ENCODE measurements at places on chromosomes 7 and 10.
A peak's percentile ranks its signal among the peaks of the same experiment; 100 is the strongest.

GRCh38 chr7:99844328-99844727 lies 16.5 kb downstream of the CYP3A43 start:
- no peak for DNase-seq

GRCh38 chr7:101900103-101900502 lies 82.7 kb downstream of the CUX1 start:
- DNase-seq, result no peak

DNA sequence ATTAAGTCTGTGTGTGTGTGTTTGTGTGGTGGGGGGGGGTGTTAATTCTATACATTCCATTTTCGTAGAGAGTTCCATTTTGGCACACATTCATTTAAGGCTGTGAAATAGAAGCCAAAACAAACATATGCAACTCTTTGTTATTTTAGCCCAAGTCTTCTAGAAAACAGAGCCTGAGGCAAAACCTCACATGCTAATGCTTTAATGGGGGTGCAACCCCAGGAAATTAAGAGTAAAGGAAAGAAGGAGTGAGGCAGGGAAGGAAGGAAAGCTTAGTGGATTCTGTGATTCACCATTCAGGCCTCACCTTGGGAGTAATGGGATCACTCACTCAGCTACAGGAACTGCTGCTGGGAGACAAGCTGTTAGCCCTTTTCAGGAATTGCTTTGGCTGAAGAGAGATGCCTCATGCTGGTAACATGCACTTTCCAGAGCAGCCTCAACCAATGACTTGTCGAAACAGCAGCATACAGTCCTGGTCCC lies 73.0 kb upstream of the CTTNBP2 start:
- peak; percentile 78 for DNase-seq

GRCh38 chr7:68321776-68322496 lies 1276.3 kb upstream of the AUTS2 start:
- DNase-seq, result no peak

GRCh38 chr10:48659790-48660189 lies 24.9 kb upstream of the WDFY4 start:
- no peak for DNase-seq

GRCh38 chr7:156347132-156347531 lies 293.4 kb upstream of the RNF32 start:
- DNase-seq, result no peak

DNA sequence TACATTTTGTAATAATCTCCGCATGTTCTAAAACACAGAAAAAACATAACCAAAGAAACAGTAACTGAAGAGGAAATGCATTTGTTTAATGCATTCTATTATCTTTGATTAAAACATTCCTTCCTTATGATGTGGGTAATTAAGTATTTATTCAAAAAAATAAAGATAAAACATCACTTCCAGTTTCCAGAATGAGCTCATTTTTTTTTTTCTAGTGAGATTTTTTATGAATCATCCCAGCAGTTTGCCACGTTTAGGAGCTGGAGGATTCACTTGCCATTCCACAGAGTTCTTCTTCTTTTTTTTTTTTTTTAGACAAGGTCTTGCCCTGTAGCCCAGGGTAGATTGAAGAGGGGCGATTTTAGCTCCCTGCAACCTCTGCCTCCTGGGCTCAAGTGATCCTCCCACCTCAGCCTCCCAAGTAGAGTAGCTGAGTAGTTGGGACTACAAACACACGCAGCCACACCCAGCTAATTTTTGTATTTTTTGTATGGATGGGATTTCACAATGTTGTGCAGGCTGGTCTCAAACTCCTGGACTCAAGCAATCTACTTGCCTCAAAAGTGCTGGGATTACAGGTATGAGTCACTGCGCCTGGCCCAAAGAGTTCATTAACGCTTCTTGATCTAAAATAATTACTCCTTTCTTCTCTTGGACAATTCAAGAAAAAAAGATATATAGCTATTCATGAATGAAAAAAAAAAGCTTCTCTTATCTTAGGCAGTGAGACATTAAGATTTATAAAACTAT lies 177.3 kb downstream of the DKK1 start:
- DNase-seq, result no peak

DNA sequence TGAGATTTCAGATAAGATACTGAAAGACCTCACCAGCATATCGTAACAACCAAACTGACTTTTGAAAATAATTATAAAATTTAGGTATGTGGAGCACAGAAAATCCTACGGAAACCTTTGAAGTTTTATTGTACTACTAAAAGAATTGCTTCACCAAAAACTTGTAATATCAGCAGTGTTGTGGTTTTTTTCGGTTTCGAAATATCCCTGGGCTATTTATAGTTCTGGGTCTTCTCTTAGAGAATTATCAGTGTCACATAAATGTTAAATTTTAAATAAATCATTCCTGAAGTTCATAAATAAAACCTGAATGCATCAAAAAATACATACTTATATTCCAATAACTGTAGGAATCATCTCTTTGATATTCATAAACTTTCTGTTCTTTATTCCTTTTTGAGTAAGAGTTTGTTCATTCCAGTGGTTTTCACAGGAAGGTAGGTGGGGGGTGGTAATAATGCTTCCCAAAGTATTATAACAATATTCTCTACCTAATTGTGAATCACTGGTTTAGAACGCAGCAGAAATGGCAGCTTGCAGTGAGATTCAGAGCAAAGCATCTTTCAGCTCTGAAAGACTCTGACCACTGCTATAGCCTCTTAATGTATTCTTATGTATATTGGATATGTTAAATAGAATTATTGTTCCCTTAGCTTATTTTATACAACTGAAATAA lies 60.2 kb downstream of the ZNF277 start:
- peak; percentile 11 for DNase-seq

DNA sequence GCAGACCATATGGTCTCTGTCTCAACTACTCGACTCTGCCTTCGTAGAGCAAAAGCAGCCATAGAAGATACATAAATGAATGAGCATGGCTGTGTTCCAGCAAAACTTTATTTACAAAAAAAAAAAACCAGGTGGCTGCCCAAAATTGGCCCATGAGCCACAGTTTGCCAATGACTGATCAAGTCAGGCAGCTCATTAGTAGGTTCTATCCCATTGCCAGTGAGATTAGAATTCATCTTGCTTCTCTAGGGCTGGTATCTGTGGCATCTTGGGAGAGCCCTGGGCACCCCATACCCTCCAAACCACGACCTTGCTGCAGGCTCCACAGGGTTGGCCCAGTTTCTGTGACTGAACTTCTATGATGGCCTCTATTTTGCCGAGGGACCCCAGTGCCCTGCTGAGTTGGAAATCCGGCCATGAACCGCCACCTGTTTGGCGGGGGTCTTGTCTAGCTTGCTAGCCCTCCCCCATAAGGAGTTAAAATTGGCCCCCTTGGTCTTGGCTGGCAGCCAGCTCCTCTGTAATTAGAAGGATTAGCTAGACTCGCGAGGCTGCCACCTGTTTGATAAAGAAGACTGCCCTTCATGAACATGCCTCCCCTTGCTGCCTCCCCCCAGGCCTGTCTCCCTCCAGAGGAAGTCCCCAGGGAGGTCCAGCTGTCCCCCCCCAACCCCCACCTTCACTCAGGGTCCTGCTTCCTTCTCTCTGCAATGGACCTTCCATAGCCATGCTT lies 83.9 kb downstream of the CHN2 start:
- no peak for DNase-seq

GRCh38 chr7:14891289-14891688 lies 11.3 kb downstream of the DGKB start:
- DNase-seq, result no peak

- DNase-seq, result no peak
Observed at GRCh38 chr10:98246911-98247805, 20.8 kb downstream of the LOXL4 start.

DNA sequence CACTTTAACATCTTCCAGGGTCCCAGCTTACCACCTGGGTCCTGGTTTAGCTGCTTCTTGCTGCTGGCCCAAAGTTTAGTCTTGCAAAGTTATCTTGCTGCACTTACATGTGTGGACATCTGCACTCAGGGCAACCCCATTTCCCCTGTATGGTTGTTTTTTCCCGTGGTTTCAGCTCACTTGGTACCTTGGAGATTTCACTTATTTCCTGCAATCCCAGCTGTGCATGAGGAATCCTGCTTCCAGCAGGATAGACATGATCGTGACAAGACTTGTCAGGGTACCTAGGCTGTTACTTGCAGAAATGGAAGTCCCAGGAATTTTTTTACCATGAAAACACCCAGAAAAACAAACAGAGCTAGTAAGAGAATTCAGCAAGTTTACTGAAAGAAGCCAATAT lies 95.9 kb upstream of the LEP start:
- no peak for DNase-seq

- DNase-seq, result peak; percentile 37
Observed at GRCh38 chr10:79984851-79985250, 35.9 kb upstream of the SFTPD start.

GRCh38 chr7:32500922-32501341 lies 5.6 kb downstream of the AVL9 start:
- peak; percentile 46 for DNase-seq

GRCh38 chr7:157516311-157516710 lies 179.5 kb downstream of the DNAJB6 start:
- peak; percentile 11 for DNase-seq

DNA sequence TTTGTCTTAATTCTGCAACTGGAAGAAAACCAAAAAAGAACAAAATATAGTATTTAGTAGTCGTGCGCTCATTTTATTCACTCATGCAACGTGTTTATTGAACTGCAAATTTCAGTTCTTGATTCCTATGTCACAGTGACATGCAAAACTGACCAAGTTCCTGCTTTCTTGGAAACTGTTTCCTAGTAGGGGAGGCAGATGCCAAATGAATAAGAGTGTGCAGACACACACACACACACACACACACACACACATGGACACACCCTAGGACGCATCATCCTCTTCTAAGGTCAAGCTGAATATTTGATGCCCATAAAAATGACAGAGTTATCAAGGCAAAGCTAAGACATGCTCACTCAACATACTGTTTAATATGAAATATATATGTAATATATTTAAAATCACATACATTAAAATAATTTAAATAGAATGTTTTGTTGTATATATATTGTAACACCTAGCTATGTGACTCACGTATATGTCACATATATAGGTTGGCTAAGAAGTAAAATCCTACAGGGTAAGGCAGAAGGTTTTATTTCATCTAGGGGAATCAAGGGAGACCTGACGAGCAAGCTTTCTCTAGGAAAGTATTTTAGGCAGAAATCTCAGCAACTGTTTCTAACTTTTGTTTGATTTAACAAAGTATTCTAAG lies 79.6 kb downstream of the SVIL start:
- DNase-seq, result no peak

GRCh38 chr7:138809346-138809745 lies 11.3 kb upstream of the ATP6V0A4 start:
- no peak for DNase-seq
